ENCODE measurements at places on chromosomes 1 and 21.

- no peak for DNase-seq
Observed at GRCh38 chr1:90176530-90176929, 181.6 kb downstream of the ZNF326 start.

GRCh38 chr1:86226204-86226603, 69.6 kb upstream of the COL24A1 start:
- DNase-seq: no peak

- DNase-seq: no peak
Observed at GRCh38 chr1:38889589-38889988, 8.2 kb upstream of the GJA9 start.

DNA sequence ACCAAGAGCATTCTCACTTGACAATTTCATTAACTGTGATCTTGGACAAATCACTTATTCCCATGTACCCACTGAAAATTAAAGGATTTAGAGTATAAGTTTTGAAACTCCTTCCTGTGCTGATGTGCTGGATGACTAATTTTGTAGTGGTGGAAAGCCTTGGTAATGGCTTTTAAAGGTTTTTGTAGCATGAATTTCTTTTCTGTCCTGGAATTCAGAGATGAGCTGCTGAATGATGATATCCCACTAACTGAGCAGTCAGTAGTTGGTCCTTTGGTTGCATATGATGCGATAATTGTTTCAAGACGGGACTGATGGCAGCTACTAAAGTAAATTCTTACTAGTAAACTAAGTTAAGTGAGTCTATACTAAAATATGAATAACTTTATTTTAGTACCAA, 5.2 kb downstream of the RPL5 start:
- DNase-seq: no peak

- DNase-seq: peak; percentile 74
Observed at GRCh38 chr1:211698161-211699026, 23.0 kb upstream of the NEK2 start.

- no peak for DNase-seq
Observed at GRCh38 chr21:26565111-26565510, 8.0 kb downstream of the CYYR1 start.

DNA sequence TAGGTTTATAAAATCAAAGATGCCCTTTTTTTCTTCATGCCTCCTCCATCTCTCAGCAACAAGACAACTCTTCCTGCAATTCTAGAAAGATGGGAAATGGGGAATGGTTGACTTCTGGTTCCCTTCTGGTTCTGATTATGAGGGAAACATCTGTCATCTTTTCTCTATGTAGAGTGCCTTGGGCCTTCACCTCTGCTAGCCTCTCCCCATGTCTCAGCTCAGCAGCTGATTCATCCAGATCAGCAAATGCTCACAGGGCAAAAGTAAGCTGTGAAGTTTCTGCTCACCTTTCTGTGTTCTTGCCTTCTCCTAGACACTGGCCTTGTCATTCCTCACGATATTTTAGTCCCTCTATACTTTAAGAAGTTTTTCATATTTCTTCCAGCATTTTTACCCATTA, 17.8 kb upstream of the BECN2 start:
- DNase-seq: no peak

DNA sequence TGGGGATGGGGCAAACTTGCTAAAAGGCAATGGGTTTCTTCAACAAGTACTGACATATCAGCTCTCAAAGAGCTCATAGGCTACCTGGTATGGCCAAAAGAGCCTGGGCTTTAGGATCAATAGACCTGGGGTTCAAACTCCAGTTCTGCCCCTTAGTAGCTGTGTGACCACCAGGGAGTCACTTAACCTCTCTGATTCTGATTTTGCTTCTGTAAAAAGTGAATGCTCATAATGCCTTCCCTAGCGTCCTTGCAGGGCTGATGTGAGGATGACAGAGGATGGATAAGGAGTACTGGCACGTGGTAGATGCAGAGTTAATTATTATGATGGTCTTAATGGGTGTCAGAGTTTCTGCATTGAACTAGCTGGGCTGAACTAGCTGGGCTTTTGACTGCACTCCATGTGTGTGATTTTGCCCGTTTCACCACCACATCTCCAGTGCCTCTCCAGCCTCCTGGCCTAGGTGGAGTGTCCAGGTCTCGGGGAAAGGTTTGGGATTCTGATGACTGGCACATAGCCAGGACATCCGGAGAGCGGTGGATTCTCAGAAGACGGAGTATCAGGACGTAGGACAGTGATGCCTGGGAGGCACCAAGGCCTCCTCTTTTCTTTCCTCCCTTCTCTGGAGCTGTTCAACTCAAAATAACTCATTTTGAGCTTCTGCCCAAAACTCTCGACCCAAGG, 15.2 kb downstream of the DISP3 start:
- no peak for DNase-seq

DNA sequence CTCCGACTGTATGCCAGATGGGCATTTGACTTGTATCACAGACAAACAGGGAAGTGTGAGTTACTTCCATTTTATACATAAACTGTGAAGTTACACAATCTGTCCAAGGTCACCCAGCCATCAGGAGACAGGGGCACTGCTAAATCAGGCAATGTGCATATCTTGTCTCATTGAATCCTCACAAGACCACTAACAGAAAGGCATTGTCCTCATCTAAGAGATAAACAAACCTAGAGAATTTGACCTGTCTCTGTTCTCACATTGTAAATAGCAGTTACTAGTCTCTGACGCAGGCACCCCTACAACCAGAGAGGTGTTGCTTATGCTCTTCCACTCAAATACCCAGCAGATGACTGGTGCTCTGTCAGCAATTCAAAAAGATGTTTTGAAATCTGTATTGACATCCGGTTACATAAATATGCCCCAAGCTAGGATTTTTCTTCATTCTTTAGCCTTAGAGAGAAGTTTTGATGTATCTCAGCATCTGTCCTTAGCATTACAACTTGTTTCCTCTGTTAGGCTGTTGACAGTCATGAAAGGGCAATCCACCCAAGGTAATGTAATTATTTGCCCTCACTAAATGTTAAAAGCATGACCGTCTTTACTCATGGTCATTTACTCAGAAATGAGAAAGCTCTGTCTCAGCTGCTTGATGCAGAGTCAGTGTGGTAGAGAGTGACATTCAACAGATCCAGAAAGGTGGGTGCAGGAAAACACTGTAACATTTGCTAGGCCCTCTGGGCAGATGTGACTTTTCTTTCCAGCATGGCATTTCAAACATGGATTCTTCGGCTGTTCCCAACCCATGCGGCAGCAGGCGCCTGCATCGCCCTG, 51.9 kb upstream of the ZNF326 start:
- no peak for DNase-seq

DNA sequence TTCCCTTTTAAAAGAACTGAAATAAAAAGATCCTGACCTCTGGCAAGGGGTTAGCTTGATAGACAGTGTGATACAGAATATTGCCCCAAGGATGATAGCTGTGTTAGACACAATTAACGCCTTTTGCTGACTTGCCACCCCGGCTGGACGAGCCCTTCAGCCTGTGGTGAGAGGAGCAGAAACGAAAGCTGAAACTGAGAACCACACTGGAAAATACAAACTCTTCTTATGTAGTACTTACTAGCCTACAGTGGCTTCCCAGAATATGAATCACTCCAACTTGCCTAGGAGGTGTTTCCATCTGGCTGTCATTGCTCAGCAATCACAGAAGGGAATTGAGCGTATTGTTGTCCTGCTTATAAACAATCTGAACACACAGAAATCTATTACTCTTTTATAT, 22.9 kb downstream of the SAMSN1 start:
- no peak for DNase-seq

DNA sequence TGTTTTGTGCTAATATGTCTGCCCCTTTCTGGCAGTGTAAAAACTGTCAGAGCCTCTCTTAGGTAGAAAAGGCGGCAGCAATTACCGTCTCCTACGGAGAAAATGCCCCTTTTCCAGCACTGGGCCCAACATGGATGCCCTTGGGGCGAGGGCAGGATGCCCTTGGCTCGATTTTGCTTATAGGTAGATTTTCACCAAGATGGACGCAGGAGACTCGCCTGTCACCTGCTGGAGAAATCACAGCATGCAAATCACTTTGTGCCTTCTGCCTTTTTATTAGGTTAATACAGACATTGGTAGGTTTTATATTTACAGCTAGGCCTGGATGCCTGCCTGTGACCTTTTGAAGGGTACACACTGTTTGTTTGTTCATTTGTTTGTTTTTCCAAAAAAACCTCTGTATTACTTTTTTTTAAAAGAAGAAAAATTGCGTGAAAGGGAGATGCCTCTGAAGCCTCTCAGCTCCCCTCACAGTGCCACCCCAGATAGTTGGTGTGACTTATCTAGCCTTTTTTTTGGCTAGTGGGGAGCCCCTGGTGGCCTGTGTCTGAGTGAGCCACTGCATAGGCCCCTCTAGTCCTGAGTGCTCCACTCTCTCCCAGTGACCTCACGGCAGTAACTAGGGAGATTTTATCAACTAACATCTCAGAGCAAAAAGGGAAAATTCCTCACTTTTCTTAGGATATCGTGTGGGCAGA, 2.5 kb downstream of the ATP1B1 start:
- peak; percentile 56 for DNase-seq

- no peak for DNase-seq
Observed at GRCh38 chr1:15703562-15703961, 19.4 kb downstream of the PLEKHM2 start.

Measured in GM13977 (cell line).